ENCODE measurements at places on chromosomes 1 and 21.
A peak's percentile ranks its signal among the peaks of the same experiment; 100 is the strongest.

GRCh38 chr1:53735681-53736080 lies 3.3 kb downstream of the GLIS1 start:
- DNase-seq: no peak

- DNase-seq: no peak
These were observed 335.3 kb downstream of the ASTN1 start for GRCh38 chr1:176829261-176829660.

- no peak for DNase-seq
These were observed 2.3 kb upstream of the CLDN14 start for GRCh38 chr21:36482181-36482580.

GRCh38 chr1:93846206-93846991 lies 32.6 kb downstream of the DNTTIP2 start:
- peak; percentile 83 for DNase-seq

DNA sequence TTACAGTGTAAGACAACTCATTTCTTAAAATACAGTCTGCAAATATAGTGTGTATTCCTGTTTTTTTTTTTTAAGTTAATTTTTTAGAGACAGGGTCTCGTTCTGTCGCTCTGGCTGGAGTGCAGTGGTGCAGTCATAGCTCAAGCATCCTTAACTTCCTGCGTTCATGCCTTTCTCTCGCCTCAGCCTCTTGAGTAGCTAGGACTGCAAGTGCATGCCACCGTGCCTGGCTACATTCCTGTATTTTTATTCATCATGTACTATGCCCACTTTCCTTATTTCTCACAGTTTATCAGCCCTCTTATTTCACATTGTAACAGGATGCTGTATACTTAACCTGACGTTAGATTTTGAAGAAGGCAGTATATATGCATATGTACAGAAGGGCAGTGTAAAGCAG lies 26.7 kb downstream of the MIER1 start:
- no peak for DNase-seq
